ENCODE measurements at places on chromosomes 4 and X.

- DNase-seq, result no peak
Observed at GRCh38 chrX:39705290-39705689, 392.5 kb downstream of the BCOR start.

DNA sequence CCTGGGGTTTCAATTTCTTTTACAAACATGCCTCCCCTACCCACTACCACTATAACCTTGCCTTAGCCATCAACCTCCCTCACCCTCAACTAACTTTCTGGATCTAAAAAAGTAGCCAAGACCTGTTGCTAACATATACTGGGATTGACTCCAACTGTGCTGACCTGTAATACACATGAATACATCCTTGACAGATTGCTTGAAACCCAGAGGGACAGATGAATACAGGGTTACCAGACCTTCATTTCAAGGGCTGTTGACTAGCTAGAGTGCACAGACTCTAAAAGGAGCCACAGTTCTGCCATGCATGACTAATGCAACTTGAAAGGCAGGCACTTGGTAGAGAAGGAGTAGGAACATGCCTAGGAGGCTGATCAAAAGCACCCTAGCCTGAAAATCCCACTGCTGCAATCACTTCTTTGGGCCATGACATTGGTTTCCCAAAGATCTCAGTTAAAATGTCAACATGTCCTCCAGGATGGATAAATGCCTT is 121.0 kb downstream of the PCDH19 start:
- no peak for DNase-seq

- DNase-seq, result peak; percentile 61
Observed at GRCh38 chr4:153115322-153116290, 88.6 kb upstream of the TRIM2 start.

GRCh38 chr4:53476232-53477037 is 99.0 kb downstream of the FIP1L1 start:
- DNase-seq, result no peak

- no peak for DNase-seq
Observed at GRCh38 chrX:107154787-107155620, 36.4 kb upstream of the RBM41 start.
